ENCODE measurements at places on chromosomes 11 and 22. TPM values are rescaled to one million over a fixed set of nuclear protein-coding genes. Genes with fewer than 3 reads are reported as not detected.

GRCh38 chr11:112852143-112852866 lies 108.9 kb upstream of the NCAM1 start:
- no peak for DNase-seq
- H3K27me3 ChIP-seq, result no peaks in the 10 kb centered on the region
- H3K36me3 ChIP-seq, result no peaks in the 10 kb centered on the region
- peak overlapping the region; percentile 68 for H3K27ac ChIP-seq
- peaks cover 23% of the 10 kb centered on the region for H3K4me1 ChIP-seq

Gene MRGPRD
- total RNA-seq, result not detected

DNA sequence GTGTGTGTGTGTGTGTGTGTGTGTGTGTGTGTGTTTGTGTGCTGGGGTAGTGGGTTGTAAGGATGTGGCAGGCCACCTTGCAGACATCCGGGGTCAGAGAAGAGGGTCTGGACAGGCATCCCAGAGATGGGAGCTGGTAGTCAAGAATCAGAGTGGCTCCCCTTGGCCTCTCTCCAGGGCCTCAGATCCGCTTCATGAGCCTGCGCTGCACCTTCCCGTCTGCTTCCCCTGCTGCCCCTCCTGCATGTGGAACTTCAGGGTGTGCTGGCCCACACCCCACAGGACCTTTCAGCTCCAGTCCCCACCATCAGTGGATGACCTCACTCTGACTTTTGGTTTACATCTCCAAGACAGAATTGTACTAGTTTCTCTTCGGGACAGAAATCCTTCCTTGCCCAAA lies 31.2 kb downstream of the TREH start:
- H3K27ac ChIP-seq, result no peak overlapping the region
- H3K4me1 ChIP-seq, result peaks cover 25% of the 10 kb centered on the region
- H3K36me3 ChIP-seq, result peaks cover 98% of the 10 kb centered on the region
- DNase-seq, result no peak

DNA sequence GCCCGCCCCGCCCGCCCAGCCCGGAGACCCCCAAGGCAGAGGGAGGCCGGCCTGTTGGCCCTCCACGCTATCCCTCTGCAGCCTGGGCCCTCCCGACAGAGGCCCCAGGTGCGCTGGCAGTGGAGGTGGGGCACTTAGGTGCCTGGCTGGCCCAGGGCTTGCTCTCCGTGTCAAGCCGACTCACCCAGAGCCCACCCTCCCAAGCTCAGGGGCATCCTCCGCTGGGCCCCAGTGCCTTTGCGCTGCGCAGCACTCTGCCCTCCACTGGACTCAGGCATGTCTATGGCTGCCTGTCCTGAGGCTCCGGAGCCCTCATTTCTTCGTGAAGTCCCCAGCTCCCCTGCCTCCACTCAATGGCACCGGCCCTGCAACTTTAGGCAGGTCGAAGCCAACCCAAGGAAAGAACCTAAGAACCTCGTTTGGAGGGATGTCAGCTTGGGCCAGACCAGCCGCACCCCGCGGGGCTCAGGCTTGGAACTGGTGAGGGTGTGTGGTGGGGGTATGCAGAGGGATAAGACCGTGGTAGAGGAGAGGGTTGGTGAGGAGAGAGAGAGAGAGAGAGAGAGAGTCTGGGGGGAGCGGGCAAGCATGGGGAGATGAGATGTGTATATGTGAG lies 6.1 kb downstream of the SMIM45 start:
- H3K27me3 ChIP-seq, result peaks cover 29% of the 10 kb centered on the region
- H3K4me3 ChIP-seq, result peak overlapping the region; percentile 46
- no peak for DNase-seq
- H3K36me3 ChIP-seq, result no peaks in the 10 kb centered on the region
- H3K4me1 ChIP-seq, result peaks cover 14% of the 10 kb centered on the region

GRCh38 chr11:109138196-109138595 lies 283.8 kb upstream of the C11orf87 start:
- no peak overlapping the region for H3K27ac ChIP-seq
- no peaks in the 10 kb centered on the region for H3K36me3 ChIP-seq
- no peak for DNase-seq
- H3K4me3 ChIP-seq, result no peak overlapping the region
- H3K4me1 ChIP-seq, result no peaks in the 10 kb centered on the region
- H3K27me3 ChIP-seq, result no peaks in the 10 kb centered on the region

GRCh38 chr22:25161017-25161915 lies 38.4 kb upstream of the CRYBB3 start:
- peaks cover 34% of the 10 kb centered on the region for H3K4me1 ChIP-seq
- H3K4me3 ChIP-seq, result no peak overlapping the region
- no peaks in the 10 kb centered on the region for H3K27me3 ChIP-seq

Gene OR56A1
- not detected for total RNA-seq

Gene ELMOD1
- 2.3 TPM for total RNA-seq

DNA sequence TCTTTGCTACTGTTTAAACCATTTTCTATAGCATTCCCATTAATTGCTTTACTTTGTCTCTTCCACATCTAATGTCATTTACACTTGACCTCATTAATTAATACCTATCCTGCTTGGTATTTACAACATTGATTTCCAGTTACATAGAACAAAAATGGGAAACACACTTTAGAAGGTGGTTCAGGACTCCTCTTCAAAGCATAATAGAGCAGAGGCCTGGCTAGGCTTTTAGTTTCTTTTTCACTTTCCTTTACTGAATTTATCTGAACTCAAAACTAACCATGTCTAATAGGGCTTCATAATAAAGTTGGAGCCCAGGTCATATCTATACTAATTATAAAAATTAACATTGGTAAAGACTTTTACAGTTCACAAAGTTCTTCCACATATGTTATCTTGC lies 648.0 kb upstream of the KIRREL3 start:
- no peak for DNase-seq
- no peaks in the 10 kb centered on the region for H3K36me3 ChIP-seq
- H3K4me1 ChIP-seq, result no peaks in the 10 kb centered on the region
- no peak overlapping the region for H3K27ac ChIP-seq
- no peak overlapping the region for H3K4me3 ChIP-seq
- H3K27me3 ChIP-seq, result no peaks in the 10 kb centered on the region

- no peaks in the 10 kb centered on the region for H3K36me3 ChIP-seq
- peaks cover 81% of the 10 kb centered on the region for H3K27me3 ChIP-seq
- DNase-seq, result no peak
- H3K4me1 ChIP-seq, result no peaks in the 10 kb centered on the region
Measured at GRCh38 chr11:126543691-126544090, 188.2 kb downstream of the ST3GAL4 start.

DNA sequence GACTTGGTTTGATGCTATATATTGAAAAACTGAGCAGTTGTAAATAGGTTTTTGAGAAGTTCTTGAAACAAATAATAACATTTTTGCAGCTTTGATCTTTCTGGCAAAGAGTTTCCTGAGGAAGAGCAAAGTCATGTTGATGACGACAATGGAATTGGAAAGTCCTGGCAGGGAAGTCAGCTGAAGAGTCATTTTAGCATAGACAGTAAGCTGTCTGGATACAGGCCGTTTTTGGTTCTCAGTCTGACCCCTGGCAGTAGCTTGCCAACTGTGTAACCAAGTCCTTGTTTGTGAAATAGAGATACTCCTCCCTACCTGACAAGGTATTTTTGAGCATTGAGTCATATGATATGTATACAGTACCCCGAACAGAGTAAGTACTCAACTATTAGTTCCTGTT lies 193.3 kb downstream of the C11orf91 start:
- no peak for DNase-seq
- no peaks in the 10 kb centered on the region for H3K36me3 ChIP-seq
- H3K27ac ChIP-seq, result no peak overlapping the region
- peaks cover 30% of the 10 kb centered on the region for H3K27me3 ChIP-seq
- no peak overlapping the region for H3K4me3 ChIP-seq

DNA sequence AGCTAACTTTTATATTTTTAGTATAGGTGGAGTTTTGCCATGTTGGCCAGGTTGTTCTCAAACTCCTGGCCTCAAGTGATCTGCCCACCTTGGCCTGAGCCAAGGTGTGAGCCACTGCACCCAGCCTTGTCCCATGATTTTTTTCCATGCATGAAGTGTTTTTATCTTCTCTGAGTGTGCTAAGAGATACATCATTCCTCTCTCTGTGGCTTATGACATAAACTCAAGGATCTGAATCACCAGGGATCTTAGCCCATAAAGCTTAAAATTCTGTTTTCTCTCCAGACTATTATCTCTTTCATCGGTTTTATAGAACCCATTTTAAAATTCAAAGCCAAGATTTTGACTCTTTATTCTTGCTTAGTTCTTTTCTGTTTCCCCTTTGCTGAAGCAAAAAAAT lies 48.4 kb upstream of the C11orf58 start:
- no peaks in the 10 kb centered on the region for H3K36me3 ChIP-seq
- no peak overlapping the region for H3K4me3 ChIP-seq
- no peak for DNase-seq
- peaks cover 3% of the 10 kb centered on the region for H3K4me1 ChIP-seq
- no peaks in the 10 kb centered on the region for H3K27me3 ChIP-seq

Gene OR5B21
- total RNA-seq, result not detected

DNA sequence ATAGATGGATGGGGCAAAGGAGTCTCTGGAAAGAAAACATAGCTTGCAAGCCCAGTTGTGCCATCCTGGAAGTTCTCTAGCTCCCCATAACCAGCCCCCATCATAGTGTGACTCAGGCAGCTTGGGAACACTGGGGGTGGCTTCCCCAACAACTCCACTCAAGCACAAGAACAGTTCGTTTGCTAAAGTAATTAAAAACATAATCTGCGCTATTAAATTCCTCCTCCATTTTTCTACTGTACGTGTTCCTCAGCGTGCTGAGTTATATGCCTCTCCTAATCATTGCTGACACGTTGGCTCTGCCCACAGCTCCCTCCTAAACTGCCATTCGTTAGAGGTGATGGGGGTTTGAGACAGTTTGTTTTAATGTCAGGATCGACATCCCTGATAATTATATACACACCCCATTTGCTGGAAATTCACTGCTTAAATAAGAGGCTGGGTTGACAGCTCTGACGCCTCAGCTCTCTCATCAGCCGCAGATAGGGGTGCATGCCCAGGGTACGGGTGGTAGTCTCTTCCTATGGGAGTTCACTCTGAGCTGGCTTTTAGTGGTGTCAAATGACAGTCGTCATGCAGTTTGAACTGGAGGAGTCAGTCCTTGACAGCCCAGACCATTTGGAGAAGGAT lies 59.5 kb upstream of the SEZ6L start:
- no peaks in the 10 kb centered on the region for H3K36me3 ChIP-seq
- DNase-seq, result no peak
- peaks cover 91% of the 10 kb centered on the region for H3K27me3 ChIP-seq
- H3K27ac ChIP-seq, result no peak overlapping the region

- H3K36me3 ChIP-seq, result no peaks in the 10 kb centered on the region
- no peaks in the 10 kb centered on the region for H3K27me3 ChIP-seq
- no peak overlapping the region for H3K4me3 ChIP-seq
- peaks cover 21% of the 10 kb centered on the region for H3K4me1 ChIP-seq
- no peak for DNase-seq
Measured at GRCh38 chr22:28406246-28406645, 273.4 kb downstream of the TTC28 start.

DNA sequence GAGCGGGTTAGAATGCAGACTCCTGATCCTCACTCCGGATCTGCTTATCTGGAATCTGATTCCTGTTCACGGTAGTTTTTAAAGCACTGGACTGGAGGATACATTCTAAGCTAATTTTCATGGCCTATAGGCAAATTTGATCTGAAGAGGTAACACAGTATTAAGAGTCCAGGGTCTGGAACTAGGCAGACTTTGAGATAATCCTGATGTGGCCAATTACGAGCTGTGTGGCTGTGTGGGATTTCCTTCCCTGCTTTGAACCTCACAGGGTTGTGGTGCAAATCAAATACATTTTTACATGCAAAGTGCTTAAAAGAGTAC lies 285.2 kb downstream of the MIAT start:
- peaks cover 18% of the 10 kb centered on the region for H3K27me3 ChIP-seq
- no peak overlapping the region for H3K4me3 ChIP-seq
- DNase-seq, result no peak
- no peaks in the 10 kb centered on the region for H3K4me1 ChIP-seq
- no peak overlapping the region for H3K27ac ChIP-seq

Gene MS4A3
- total RNA-seq, result not detected

DNA sequence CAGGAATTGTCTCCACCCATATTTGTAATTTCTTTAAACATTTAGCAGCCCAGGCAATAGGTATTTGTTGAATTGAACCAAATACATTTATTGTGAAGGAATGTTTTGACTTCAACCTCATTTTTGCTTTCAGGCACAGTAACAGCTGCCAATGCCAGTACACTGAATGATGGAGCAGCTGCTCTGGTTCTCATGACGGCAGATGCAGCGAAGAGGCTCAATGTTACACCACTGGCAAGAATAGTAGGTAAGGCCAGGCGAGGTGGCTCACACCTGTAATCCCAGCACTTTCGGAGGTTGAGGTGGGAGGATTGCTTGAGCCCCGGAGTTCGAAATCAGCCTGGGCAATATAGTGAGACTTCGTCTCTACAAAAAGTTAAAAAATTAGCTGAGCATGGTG lies 20.9 kb downstream of the ACAT1 start:
- no peak for DNase-seq
- no peak overlapping the region for H3K4me3 ChIP-seq
- no peaks in the 10 kb centered on the region for H3K27me3 ChIP-seq
- peaks cover 93% of the 10 kb centered on the region for H3K36me3 ChIP-seq
- no peak overlapping the region for H3K27ac ChIP-seq

- H3K27me3 ChIP-seq, result no peaks in the 10 kb centered on the region
- H3K27ac ChIP-seq, result no peak overlapping the region
- no peaks in the 10 kb centered on the region for H3K4me1 ChIP-seq
- DNase-seq, result no peak
Measured at GRCh38 chr11:61349189-61349751, 12.4 kb downstream of the CYB561A3 start.

GRCh38 chr11:86746514-86746913 lies 53.8 kb upstream of the PRSS23 start:
- DNase-seq, result no peak
- no peak overlapping the region for H3K27ac ChIP-seq
- H3K27me3 ChIP-seq, result no peaks in the 10 kb centered on the region
- no peaks in the 10 kb centered on the region for H3K36me3 ChIP-seq
- peaks cover 18% of the 10 kb centered on the region for H3K4me1 ChIP-seq

- no peaks in the 10 kb centered on the region for H3K36me3 ChIP-seq
- no peaks in the 10 kb centered on the region for H3K4me1 ChIP-seq
- H3K4me3 ChIP-seq, result no peak overlapping the region
- no peaks in the 10 kb centered on the region for H3K27me3 ChIP-seq
- H3K27ac ChIP-seq, result no peak overlapping the region
- DNase-seq, result no peak
Measured at GRCh38 chr11:83835423-83835822, 549.3 kb upstream of the CCDC90B start.

Gene ARHGEF17
- 53.1 TPM for total RNA-seq

Gene CTSF
- 48.6 TPM for total RNA-seq

- DNase-seq, result no peak
- no peaks in the 10 kb centered on the region for H3K36me3 ChIP-seq
- H3K27ac ChIP-seq, result peak overlapping the region; percentile 21
- H3K4me1 ChIP-seq, result peaks cover 14% of the 10 kb centered on the region
- H3K27me3 ChIP-seq, result peaks cover 34% of the 10 kb centered on the region
- no peak overlapping the region for H3K4me3 ChIP-seq
Measured at GRCh38 chr11:82720267-82721065, 13.2 kb downstream of the FAM181B start.
